ENCODE measurements at places on chromosomes 16 and 17.

GRCh38 chr17:4908711-4909496 is 6.0 kb upstream of the CHRNE start:
- no peak overlapping the region for H3K27ac ChIP-seq
- peaks cover 18% of the 10 kb centered on the region for H3K4me1 ChIP-seq
- no peaks in the 10 kb centered on the region for H3K27me3 ChIP-seq
- no peak overlapping the region for H3K4me3 ChIP-seq

- no peaks in the 10 kb centered on the region for H3K27me3 ChIP-seq
- no peak overlapping the region for H3K27ac ChIP-seq
- H3K36me3 ChIP-seq: no peaks in the 10 kb centered on the region
- no peak overlapping the region for H3K4me3 ChIP-seq
- peaks cover 70% of the 10 kb centered on the region for H3K4me1 ChIP-seq
- DNase-seq: no peak
Observed at GRCh38 chr17:77844681-77845080, 113.8 kb upstream of the TNRC6C start.

- no peak overlapping the region for H3K27ac ChIP-seq
- no peak overlapping the region for H3K4me3 ChIP-seq
- no peaks in the 10 kb centered on the region for H3K4me1 ChIP-seq
- H3K36me3 ChIP-seq: no peaks in the 10 kb centered on the region
- H3K27me3 ChIP-seq: no peaks in the 10 kb centered on the region
- no peak for DNase-seq
Observed at GRCh38 chr16:73228649-73229048, 180.7 kb upstream of the ZFHX3 start.

- peaks cover 18% of the 10 kb centered on the region for H3K36me3 ChIP-seq
- no peaks in the 10 kb centered on the region for H3K27me3 ChIP-seq
- H3K27ac ChIP-seq: peak overlapping the region; percentile 80
- peak overlapping the region; percentile 98 for H3K4me3 ChIP-seq
Observed at GRCh38 chr16:28210979-28211588, 681 bp downstream of the XPO6 start.

DNA sequence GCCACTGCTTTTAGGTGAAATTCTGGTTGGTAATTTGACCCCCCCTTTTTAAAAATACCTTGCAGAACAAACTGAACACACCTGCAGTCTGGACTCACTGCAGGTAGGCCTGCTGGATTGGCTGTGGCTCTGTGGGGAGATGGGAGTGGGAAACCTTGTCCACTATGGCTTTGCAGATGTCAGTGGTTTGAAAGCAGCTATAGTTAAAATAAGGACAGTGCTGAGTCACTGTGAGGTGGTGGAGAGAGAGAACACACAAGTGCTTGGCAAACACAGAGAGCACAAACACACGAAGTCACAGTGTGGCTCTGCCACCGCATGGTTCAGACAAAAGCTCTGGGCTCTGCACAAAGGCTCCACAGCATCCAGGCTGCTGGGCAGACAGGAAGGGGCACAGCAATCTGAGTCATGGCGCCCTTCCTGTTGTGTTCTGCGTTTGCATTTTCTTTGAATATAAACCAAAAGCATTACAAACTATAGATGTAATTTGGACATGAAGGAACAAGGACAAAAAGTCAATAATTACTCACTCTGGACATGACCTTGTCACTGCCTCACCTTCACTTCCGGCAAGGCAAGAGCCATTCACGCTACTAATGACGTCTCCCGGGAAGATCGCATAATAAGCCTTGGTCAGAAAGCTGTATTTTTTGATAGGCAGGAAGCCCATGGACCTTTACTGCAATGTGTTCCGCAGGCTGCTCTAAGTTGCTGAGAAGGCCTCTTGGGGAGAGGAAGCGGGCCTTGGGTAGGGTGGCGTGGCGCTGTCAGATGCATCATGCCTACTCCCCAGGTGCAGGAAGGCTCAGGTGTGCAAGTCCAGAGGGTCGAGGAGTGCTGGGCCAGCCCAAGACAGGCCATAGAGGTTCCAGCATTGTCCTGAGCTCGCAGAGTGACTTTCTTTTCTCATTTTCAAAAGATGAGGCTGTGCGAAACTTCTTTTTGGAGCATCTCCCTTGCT is 60.1 kb upstream of the MED9 start:
- peaks cover 15% of the 10 kb centered on the region for H3K4me1 ChIP-seq
- peaks cover 2% of the 10 kb centered on the region for H3K27me3 ChIP-seq
- H3K36me3 ChIP-seq: no peaks in the 10 kb centered on the region
- H3K4me3 ChIP-seq: no peak overlapping the region
- no peak overlapping the region for H3K27ac ChIP-seq
- no peak for DNase-seq

- H3K36me3 ChIP-seq: no peaks in the 10 kb centered on the region
- no peak for DNase-seq
- H3K27ac ChIP-seq: no peak overlapping the region
- H3K4me1 ChIP-seq: peaks cover 22% of the 10 kb centered on the region
- no peak overlapping the region for H3K4me3 ChIP-seq
Observed at GRCh38 chr16:9136596-9136995, 45.2 kb downstream of the HAPSTR1 start.

DNA sequence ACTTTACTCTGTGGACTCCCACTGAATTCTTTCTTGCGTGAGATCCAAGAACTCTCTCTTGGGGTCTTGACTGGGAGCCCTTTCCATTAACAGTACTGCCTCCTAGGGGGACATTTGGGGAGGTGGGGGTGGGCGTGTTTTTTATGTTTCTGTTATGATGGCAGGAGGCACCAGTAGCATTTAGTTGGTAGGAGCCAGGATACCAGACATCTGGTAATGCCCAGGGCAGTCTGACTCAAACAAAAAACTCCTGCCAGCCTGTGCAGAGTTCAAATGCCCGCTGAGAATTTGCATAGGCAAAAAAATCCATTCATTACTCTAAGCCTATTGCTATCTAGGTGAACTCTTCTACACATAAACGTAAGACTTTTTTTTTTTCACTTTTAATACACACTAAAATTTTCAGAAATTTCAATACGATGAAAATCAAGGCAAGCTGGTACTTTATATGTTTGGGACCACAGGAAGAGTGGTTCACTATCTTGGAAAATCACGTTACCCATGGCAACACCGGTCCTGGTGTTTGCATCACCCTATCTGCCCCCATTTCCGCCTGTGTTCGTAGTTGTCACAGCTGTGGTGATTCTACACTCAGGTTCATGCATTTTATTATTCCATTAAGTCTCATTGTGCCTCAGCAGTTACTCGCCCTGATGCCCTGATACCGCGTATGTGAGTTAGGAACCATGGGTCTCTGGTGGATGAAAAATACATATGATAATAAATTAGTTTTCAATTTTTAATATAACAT is 121.1 kb upstream of the XYLT1 start:
- H3K4me3 ChIP-seq: no peak overlapping the region
- H3K27ac ChIP-seq: peak overlapping the region; percentile 31
- no peaks in the 10 kb centered on the region for H3K4me1 ChIP-seq
- no peaks in the 10 kb centered on the region for H3K36me3 ChIP-seq
- no peak for DNase-seq

DNA sequence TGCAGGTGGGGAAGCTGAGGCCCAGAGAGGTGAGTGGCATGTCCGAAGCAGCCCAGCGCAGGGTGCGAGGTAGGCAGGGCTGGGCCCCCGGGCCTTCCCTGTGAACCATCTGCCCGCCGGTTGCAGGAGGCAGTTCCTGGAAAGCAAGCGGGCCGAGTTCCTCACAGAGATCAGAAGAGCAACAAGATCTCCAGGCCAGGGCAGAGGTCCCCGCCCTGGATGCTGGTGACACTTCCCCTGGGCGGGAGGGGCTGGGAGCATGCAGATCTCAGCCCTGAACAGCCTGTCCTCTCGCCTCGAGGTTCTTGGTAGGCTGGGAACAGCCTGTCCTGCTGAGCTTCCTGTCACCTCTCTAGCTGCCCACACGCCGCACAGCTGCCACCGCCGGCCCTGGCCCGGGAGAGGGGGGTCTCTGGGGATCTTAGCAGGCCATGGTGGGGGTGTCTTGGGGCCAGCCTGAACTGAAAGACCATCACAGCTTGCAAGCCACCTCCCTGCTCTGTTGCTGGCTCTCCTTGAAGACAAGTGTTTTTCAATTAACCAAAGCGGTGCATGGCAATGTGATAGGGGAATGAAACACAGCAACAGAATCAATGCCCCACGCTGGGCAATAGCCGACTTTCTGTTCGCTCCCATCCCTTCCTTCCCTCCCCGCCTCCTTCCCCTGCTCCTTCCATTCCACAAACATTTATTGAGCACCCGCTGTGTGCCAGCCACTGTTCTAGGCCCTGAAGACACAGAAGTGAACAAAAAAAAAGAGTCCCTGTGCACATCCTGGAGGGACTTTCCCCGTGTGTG is 31.7 kb downstream of the SOCS1 start:
- H3K36me3 ChIP-seq: no peaks in the 10 kb centered on the region
- H3K27ac ChIP-seq: peak overlapping the region; percentile 91
- no peaks in the 10 kb centered on the region for H3K27me3 ChIP-seq
- H3K4me1 ChIP-seq: peaks cover 46% of the 10 kb centered on the region

DNA sequence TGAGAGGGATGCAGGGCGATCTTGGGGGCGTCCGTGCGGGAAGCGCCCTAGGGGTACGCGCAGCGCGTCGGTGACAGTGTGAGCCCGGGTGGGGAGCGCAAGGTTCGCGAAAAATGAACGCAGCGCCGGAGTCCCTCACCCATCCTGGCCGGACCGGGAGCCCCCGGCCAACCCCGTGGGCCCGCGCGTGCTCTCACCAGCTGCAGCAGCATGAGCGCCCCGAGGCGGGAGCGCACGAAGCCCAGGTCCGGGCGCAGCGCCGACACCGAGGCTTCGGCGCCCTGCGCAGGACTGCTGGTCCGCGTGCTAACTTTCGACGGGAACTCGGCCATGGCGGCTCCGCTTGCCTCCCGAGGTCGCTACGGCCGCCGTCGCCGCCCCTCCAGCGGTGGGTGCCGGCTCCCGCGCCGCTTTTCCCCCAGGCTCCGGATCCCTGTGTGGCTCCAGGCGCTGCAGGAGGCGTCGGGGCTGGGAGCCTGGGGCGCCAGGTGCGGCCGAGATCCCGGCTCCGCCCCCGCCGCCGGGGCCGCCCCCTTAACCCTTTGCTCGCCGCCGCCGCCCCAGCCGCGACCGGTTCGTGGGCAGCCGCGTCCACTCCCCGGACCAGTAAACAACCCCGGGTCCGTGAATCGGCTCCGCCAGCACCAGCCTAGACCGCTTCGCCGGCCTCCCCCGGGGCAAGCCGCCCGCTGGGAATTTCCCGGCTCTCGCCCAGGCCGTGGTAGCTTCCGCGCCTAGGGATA is at the start of gene PLLP:
PLLP (minus strand) TSS at position 464 of the 743 bp plus-strand sequence; CDS start at position 332, 132 bp downstream.
- peaks cover 5% of the 10 kb centered on the region for H3K27me3 ChIP-seq
- DNase-seq: peak; percentile 17
- H3K36me3 ChIP-seq: no peaks in the 10 kb centered on the region
- H3K4me1 ChIP-seq: peaks cover 37% of the 10 kb centered on the region
- H3K4me3 ChIP-seq: peak within 1 kb of the TSS; percentile 64

- peaks cover 18% of the 10 kb centered on the region for H3K4me1 ChIP-seq
- H3K4me3 ChIP-seq: no peak overlapping the region
- H3K27me3 ChIP-seq: no peaks in the 10 kb centered on the region
- no peak for DNase-seq
Observed at GRCh38 chr17:55416470-55417052, 5.1 kb downstream of the MMD start.

GRCh38 chr17:9472094-9472493 is 103.5 kb downstream of the STX8 start:
- peak overlapping the region; percentile 68 for H3K27ac ChIP-seq
- no peaks in the 10 kb centered on the region for H3K27me3 ChIP-seq
- H3K36me3 ChIP-seq: peaks cover 3% of the 10 kb centered on the region

DNA sequence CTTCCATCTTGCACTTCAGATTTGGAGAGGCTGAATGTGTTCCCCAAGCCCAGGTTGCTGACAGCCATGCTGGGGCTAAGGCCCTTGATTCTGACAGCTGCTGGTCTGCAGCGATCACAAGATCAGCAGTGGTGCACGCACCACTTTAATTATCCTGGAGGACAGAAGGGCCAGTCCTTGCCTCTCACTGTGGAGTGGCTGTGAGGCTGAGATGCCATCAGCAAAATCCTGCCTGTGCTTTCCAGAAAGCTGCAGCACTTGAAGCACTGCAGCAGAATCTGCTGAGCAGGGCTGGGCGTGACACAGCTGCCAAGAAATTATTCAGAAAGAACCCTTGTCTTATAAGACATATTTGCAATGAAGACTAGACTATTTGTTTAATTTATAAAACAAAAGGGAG is 37.1 kb downstream of the NUP93 start:
- H3K27me3 ChIP-seq: no peaks in the 10 kb centered on the region
- H3K27ac ChIP-seq: no peak overlapping the region
- DNase-seq: no peak
- H3K4me1 ChIP-seq: peaks cover 3% of the 10 kb centered on the region

GRCh38 chr16:66275775-66276428 is 90.6 kb upstream of the CDH5 start:
- peaks cover 4% of the 10 kb centered on the region for H3K4me1 ChIP-seq
- peaks cover 15% of the 10 kb centered on the region for H3K27me3 ChIP-seq
- no peaks in the 10 kb centered on the region for H3K36me3 ChIP-seq
- no peak overlapping the region for H3K4me3 ChIP-seq

GRCh38 chr16:27253526-27253930 is 15.0 kb downstream of the NSMCE1 start:
- no peaks in the 10 kb centered on the region for H3K27me3 ChIP-seq
- H3K27ac ChIP-seq: no peak overlapping the region

Data from CD4-positive, alpha-beta T cell (primary cell).